ENCODE measurements at places on chromosomes 11 and 22. TPM values are rescaled to one million over a fixed set of nuclear protein-coding genes. Genes with fewer than 3 reads are reported as not detected.

DNA sequence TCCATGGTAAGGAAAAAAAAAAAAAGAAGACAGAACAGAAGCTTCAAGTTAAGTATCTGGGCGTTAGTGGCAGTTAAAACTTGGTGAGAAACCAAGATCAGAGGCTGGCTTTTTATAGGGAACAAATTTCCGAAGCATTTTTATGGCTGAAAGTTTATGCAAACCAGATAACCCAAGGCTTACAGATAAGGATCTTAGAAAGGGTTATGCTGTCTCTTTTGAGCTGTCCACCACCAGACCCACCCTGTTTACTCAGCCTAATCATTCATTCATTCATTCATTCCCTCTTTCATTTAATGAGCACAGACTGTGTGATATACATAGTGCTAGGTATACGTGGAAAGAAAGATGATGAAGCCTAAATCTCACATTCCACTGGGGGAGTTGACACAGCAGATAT lies 89.5 kb downstream of the ME3 start:
- DNase-seq: no peak

- DNase-seq: no peak
Measured at GRCh38 chr11:75380716-75381420, 18.4 kb upstream of the RPS3 start.

- no peak for DNase-seq
Measured at GRCh38 chr11:60857378-60858232, 1.9 kb upstream of the PTGDR2 start.

DNA sequence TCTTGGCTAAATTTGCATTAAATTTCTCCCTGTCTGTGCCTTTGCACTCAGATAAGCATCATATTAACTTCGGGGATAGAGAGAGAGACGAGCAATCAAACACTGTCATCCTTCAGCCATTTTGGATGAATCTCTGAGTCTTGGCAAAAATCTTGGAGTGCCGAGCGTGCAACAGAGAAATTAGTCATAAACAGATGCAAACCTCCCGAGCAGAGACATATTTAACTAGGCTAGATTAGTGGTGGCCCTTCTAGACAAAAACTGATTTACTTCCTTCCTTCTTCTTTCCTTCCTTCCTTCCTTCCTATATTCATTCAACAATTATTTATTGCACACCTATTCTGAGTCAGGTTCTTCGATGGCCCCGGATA lies 114.4 kb upstream of the BLID start:
- no peak for DNase-seq

DNA sequence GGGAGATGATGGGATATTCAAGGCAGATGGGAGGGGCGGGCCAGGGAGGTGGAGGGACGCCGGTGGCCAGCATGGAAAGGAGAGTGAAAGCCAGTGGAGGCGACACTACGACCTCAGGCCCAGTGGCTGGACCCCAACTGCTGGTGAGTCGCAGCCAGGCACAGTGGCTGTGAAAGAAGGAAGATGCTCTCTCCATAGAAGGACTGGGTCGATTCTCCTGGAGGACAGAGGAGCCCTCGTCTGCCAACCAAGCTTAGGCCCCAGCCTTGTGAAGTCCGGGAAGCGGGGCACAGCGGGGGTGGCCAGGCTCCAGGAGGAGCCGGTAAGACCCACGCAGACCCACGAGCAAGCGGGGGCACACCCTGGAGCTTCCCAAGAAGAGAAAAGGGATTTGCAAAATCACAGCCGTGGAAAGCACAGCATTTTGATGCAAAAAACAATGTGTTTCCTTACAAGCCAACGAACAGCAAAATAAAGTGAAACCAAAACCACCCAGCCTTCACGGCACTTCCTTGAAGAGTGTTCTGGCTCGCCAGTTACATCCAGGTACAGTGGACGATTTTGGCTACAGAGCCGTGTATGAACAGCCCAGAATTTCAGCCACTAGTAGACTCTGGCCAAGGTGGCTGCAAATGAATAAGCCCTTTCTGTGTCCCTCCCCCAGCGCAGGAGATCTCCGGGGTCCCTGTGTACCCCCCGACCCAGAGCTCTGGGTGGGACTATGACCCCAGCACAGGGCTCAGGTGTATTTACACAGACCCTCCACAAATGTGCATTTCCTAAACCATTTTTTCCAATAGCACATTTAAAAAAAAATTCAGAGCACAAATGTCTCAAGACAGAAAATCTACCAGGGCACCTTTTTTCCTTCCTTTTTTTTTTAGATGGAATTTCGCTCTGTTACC lies 96.9 kb downstream of the TRMU start:
- no peak for DNase-seq

- no peak for DNase-seq
Measured at GRCh38 chr11:41845066-41845465, 385.6 kb upstream of the LRRC4C start.

- DNase-seq: no peak
Measured at GRCh38 chr11:130213143-130213978, 53.8 kb downstream of the ST14 start.

FGF4 gene
- total RNA-seq: not detected

All from Right ventricle myocardium inferior (tissue), 1 donor.